ENCODE measurements at places on chromosomes 2 and 18.

- DNase-seq = no peak
Measured at GRCh38 chr18:7079231-7079630, 38.4 kb downstream of the LAMA1 start.

DNA sequence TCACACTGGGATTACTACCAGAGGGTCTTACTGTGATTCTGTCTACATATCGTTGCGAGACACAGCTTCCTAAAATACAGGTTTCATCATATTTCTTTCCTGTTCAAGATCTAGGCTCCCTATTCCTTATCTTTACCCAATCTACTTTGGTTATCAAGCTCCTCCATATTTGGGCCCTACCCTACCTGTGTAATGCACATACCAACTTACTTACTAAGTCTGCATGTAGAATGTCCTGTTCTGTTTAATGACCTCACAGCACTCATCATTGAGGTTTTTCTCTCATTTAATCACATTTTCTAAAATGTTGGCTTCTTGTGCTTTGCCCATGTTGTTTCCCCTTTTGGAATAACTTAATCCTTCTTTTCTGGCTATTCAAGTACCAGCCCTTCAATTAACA, 551.1 kb downstream of the ZEB2 start:
- DNase-seq = no peak

GRCh38 chr2:135320465-135321355, 210.3 kb downstream of the ZRANB3 start:
- DNase-seq = no peak

DNA sequence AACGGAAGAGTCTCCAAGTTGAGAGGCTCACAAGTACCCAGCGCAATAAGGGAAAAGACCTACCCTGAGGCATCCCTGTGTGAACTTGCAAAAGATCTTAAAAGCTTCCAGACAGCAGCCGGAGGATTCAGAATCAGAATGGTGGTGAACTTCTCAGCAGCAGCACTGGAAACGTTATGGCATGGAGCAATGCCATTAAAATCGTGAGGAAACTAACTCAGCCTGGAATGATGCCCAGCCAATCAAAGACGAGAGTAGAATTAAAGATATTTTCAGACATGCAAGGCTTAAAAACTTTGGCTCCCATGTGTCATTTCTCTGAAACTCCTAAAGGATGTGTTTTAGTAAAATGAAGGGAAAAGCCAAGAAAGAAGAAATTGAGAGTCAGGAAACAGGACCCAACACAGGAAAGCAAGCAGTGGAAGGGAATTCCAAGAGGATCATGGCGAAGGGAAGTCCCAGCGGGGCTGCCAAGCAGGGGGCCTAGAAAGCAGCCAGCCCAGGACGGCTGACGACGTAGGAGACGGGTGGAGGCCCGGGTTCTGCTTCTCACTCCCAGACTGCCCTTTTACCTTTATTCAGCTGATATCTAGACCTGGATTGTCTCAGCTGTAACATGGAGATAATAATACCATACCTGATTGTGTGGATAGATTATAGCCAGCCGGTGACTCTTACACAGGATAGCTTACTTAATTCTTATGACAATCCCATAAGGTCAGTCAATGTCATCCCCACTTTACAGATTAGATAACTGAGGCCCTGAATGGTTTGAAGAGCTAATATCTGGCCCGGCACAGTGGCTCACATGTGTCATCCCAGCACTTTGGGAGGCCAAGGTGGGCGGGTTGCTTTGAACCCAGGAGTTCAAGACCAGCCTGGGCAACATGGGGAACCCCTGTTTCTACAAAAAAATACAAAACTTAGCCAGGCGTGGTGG, 92.8 kb downstream of the ASAP2 start:
- no peak for DNase-seq

- DNase-seq = peak; percentile 16
Measured at GRCh38 chr2:223727562-223727961, 109.8 kb downstream of the AP1S3 start.

DNA sequence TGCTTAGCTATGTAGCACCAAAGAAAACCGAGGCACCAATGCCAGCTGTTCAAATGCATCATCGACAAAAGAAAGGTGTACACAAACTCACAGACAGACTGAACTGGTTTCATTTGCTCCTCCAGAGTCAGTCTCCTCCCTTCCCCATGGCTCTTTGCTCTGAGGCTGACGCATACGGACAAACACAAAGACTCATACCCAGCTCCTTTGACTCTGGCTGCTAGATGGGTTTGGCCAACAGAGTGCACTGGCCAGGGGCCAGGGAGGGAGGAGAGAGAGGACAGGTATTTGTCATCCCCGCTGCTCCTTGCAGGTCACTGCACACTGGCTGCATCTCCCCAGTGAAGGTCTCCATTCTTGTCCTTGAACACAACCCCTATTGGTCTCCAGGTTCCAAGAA, 40.7 kb downstream of the DNER start:
- peak; percentile 12 for DNase-seq

DNA sequence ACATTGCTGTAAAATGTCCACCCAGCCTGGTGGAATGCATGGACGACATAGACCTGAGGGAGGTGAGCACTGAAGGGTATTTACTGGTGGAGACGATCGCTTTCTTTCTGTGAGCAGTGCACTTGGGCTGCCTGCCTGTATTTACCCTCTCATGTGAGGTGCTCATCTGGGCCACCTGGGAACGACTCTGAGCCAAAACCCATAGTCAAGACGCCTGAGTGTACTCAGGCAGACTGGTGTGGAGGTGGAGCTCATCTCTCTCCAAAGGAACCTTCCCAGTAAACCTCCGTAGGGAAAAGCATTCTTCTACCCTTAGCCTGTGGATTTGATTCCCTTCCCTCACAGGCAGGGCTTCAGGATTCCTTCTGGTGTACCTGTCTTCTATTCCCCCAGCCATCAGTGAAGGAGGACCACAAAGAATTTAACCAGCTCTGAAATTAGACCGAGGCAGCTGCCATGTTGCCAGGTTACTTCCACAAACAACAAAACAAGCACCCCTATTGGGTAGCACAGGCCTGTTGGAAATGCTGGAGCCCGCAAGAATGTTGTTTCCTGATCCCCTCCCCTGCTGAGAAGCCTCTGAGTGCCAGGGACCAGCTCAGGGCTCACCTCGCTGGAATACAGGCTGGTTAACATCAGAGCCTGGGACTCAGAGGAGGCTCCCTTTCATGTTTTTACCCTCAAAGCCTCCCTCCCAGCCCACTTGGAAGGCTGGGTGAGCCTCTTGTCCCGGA, 47.5 kb upstream of the TXNDC2 start:
- DNase-seq = peak; percentile 64

DNA sequence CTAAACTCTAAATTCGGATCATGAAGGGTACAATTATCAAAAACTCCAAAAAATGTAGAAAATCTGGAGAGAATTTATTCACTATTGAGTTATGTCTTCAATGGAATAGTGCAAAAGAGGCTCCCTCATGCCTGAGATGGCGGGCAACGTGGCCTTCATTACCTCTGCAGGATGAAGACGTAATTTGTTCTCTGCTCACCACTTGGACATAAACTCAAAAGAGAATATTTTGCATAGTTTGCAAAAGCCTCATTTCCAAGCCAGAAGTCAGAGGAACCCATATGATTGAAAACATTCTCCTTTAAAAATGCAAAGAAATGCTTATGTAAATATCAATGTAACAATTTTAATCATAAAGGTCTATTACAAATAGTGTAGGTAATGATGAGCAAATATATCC, 58.7 kb downstream of the SLC25A12 start:
- DNase-seq = no peak

- no peak for DNase-seq
Measured at GRCh38 chr2:104793966-104794365, 59.9 kb upstream of the POU3F3 start.

DNA sequence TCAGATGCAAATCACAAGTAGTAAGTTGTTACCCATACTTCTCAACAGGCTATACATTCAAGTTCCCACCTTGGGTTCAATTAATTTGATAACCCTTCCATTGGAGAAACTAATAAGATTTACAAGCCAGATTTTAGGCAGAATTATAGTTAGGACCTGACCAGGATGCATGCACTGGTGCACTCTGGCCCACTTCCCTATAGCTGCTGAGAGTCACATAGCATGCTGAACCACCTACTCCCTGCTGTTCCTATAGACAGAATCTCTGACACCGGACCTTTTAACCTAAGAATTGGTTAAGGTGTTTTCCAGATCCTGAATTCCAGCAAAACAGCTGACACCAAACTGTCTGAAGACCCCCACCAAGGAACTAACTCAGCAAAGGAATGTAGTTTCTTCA, 26.2 kb downstream of the FAM210A start:
- no peak for DNase-seq

DNA sequence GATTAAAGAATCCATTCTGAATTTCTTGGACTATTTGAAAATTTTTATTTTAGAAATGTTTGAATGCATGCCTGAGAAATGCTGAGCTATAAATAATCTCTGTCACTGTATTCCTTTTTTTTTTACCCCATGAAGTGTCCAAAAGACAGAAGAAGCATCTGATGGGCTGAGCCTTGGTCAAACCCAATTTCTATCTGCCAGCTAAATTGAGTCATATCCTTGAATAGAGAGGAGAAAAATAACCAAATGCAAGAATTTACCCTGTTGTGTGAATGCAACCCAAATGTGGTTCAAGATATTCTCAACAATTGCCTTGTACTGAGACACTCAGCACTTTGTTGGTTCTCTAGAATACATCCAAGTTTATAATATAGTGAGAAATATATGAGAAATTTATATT, 223.5 kb downstream of the UBE2E3 start:
- no peak for DNase-seq

DNA sequence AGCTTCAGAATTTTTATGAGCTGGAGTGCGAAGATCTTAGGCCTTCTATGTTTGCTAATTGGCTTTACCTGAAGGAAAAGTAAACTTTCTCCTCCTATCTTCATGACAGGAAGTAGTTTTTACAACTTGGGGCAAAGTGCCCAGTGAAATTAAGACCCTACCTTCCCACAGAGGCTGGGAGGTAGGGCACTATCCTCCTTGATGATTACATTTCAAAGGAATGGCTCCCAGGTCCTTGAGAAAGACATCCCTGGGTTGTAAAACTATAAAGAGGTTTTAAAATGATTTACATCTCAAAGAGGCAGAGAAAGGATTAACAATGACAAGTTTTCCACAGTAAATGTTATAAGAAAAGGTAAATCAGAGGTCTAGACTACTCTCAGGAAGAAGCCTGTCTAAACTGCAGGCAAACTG, 155.8 kb downstream of the CDH7 start:
- DNase-seq = no peak

DNA sequence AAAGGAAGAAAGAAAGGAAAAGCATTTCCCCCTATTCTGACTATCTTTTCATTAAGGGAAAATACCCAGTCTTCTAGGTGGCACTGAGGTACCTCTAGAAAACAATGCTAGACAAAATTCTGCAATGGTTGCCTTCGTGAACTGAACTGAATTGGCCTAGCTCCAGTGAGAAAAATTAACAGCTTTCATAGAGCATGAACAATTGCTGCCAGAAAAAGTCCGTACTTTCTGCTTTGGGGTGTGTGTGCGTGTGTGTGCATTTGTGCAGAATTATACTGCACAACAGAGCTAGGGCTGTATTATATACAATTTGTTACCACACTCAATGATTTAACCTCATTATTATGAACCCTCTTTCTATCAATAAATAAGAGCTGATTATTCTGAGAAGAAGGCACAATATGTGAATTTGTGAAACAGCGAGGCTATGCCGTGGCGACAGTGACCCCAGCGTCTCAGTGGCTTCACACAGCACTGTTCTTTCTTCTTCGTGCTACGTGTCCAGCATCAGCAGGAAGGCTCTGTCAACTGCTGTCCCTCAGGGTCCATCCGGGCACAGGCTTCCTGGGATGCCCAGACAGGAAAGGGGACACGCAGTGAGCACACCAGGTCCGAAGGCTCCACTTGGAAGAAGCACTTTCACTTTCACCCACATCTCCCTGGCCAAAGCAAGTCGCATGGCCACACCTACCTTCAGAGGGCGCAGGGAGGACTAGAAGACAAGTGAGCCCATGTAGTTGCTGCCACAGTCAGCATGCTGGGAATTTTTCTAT, 47.5 kb downstream of the PTGR3 start:
- peak; percentile 8 for DNase-seq

DNA sequence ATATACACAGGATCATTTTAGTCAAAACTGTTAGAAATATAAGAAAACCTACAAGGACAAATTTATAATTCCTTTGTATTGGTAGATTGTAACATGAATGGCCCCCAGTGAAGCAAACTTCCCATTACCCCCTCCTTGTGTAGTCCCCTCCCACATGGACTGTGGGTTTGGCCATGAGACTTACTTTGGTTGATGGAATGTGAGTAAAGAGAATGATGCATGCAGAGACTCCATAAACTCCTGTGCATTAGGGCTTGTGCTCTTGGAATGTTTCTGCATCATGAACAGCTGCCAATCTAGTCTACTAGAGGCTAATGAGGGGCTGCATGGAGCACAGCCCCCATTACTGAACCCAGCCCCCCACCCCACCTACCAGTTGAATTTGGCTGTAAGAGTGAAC, 8.3 kb upstream of the TGFA start:
- DNase-seq = no peak

DNA sequence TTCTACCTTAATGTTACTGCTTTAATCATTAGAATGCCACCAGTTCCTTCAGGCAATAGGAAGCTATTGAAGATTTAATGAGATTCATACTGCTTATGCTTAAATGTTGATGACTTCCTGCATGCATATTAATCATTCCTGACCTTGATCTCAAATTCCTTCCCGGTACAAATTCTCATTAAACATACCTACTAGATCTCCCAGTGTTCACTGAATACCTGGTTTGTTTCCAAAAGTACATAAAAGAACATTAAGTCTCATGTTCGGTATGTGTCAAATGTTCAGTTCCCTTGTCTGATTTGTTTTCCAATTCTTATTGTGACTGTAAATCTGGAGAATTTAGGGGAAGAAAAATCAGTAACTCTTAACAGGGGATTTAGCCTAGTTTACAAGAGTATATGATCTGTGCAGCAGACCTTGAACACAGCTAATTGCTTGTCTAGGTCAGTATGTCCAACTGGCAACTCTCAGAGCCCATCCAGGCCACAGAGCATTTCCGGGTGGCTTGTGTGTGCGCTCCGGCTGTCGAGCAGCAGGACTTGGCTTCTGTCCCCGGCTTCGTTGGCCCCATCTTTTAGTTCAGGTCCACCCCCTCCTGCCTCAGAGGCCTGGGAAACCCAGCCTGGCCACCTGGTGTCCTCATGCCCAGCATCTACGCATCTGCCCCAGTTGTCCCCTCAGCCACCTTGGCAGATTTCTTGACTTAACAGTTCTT, 13.1 kb downstream of the METAP1D start:
- DNase-seq = peak; percentile 68

DNA sequence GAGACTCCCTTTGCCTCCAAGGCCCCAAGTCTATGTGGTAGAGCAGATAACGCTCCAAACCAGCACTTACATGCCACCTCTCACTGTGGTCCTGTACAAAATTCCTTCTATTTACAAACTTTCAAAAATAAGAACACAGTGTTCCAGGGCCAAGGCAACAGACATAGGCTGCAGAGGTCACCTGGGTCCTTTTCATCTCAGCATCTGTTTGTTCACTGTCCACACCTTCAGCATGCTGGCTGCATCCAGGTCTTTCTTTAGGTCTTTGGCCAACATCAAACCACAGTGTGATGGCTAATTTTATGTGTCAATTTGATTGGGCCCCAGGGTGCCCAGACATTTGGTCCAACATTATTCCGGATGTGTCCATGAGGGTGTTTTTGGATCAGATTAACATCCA, 20.0 kb upstream of the INO80C start:
- DNase-seq = no peak

All from SJCRH30 (cell line).